ENCODE measurements at places on chromosomes 12 and 14.
A peak's percentile ranks its signal among the peaks of the same experiment; 100 is the strongest.

- DNase-seq, result no peak
These were observed 26.7 kb downstream of the SPX start for GRCh38 chr12:21552635-21553328.

- DNase-seq, result no peak
These were observed 56.8 kb downstream of the DUSP16 start for GRCh38 chr12:12505544-12506495.

GRCh38 chr12:106863189-106863588 lies 88.7 kb downstream of the RIC8B start:
- no peak for DNase-seq

- DNase-seq, result no peak
These were observed 6.3 kb downstream of the OTX2 start for GRCh38 chr14:56803816-56804535.

DNA sequence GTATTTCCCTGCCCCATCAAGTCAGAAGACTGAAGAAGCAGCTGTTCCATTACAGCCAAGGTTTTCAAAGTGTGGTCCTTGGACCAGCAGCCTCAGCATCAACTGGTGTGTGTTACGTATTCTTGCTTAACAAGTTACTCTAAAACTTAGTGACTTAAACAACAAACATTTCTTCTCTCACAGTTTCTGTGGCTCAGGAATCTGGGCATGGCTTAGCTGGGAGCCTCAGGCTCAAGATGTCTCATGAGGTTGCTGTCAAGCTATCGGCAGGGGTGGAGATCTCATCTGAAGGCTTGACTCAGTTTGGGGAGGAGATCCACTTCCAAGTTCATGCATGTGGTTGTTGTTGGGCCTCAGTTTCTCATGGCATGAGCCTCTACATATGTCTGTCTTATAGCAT lies 174.5 kb downstream of the KTN1 start:
- no peak for DNase-seq

- no peak for DNase-seq
These were observed 16.0 kb downstream of the PCBP2 start for GRCh38 chr12:53467880-53468279.

DNA sequence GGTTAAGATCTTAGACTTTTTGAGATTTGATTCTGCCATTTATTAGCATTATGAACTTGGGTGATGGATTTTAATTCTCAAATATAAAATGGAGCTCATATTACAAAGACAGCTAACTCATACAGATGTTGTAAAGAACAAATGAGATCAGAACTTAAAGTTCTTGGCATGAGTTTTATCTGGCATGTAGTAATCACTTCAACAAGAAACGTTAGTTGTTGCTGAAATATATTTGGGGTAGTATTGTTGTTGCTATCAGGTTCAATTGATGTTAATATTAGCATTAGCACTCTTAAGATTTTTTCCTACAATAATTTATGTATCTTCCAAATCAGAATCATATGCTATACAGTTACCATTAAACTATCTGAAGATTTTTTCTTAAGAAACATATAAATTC lies 71.0 kb downstream of the SLC6A15 start:
- DNase-seq, result no peak

DNA sequence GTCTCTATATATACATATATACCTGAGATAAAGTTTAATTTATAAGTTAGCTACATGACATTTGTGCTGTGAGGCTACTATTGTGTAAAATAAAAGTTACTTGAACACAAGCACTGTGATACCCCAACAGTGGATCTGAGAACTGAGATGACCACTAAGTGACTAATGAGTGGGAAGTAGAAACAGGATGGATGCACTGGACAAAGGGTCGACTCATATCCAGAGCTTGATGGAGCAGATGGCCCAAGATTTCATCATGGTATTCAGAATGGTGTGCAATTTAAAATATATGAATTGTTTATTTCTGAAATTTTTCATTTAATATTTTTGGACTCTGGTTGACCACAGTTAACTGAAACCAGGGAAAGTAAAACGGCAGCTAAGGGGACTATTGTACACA lies 908.6 kb upstream of the MDGA2 start:
- no peak for DNase-seq

- no peak for DNase-seq
These were observed 168.2 kb upstream of the BCL2L14 start for GRCh38 chr12:11902525-11902875.

DNA sequence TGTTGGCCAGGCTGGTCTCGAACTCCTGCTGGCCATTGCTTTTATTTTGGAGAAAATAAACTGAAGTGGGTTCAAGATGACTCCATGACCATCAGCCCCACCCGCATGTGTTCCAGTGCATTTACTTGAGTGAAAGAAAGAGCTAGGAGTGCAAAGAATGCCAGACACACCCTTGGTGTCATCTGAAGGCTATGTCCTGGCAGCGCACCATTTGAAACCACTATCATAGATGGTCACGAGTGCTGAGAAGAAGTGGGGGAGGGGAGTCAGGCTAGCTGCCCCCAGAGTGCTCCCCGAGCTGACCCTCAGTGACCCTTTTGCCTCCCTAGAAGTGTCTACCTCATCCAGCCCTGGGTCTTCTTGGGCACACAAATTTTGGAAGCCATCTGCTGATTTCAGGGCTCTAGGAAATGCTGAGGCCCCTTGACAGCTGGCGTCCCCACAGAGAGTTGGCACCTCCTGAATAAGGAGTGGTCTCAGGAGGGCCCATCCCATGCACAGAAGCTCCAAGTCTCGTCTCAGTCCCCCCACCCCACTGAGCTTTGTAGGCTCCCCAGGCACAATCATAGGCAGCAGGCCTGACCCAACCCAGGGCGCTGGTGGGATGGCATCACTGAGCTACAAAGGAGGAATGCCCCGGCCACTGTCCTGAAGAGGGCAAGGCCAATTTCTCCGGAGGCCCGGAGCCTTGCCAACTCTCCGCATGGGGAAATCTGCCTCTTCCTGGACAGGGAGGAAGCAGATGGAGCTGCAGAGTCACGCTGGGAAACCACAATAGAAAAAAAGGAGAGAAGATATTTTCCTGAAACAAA lies 28.0 kb downstream of the PXN start:
- no peak for DNase-seq

- DNase-seq, result no peak
These were observed 20.9 kb downstream of the DMAC2L start for GRCh38 chr14:50333014-50333509.

DNA sequence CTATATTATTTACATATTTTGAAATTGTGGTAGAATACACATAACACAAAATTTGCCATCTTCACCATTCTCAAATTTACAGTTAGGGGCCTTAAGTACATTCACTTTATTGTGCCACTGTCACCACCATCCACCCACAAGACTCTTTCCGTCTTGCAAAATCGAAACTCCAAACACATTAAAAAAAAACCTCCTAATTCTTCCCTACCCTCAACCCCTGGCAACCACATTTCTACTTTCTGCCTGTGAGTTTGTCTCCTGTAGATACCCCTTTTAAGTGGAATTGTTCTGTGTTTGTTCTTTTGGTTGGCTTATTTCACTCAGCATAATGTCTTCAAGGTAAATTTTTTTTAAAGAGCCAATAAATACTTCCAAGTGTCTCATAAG lies 31.6 kb upstream of the AMIGO2 start:
- DNase-seq, result no peak

- DNase-seq, result no peak
These were observed 32.0 kb downstream of the DCP1B start for GRCh38 chr12:1972260-1972659.

- DNase-seq, result no peak
These were observed 3.3 kb downstream of the CNOT2 start for GRCh38 chr12:70246580-70246979.

DNA sequence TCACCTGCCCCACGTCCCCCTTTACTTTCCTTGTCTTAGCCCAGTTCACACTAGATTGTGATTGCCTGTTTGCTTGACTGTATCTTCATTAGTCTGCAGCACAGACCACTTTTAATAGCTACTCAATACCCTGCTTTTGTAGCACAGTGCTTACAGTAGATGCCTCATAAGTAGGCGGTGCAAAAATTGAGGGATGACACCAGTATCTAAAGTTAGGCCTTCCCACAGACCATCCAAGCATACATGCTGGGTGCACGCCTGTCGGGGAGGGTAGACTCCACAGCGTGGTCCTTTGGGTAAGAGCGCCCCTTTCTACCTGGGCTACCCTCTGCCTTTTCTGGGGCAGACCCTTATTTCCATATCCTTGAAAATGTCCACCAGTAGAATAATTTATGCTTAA lies 140.8 kb downstream of the GCH1 start:
- no peak for DNase-seq

GRCh38 chr12:87687362-87687761 lies 341.8 kb downstream of the C12orf50 start:
- no peak for DNase-seq

- no peak for DNase-seq
These were observed 44.9 kb downstream of the MAPKAPK5 start for GRCh38 chr12:111886662-111887545.

- peak; percentile 4 for DNase-seq
These were observed 648 bp downstream of the CHD4 start for GRCh38 chr12:6606331-6607131.

GRCh38 chr12:24631676-24632426 lies 317.1 kb downstream of the BCAT1 start:
- no peak for DNase-seq

GRCh38 chr14:20489093-20489994 lies 16.0 kb upstream of the RNASE10 start:
- DNase-seq, result no peak

Measured in NCI-H1105 (cell line).